Memory B cell (primary cell): ENCODE measurements at places on chromosomes 13 and 19.

DNA sequence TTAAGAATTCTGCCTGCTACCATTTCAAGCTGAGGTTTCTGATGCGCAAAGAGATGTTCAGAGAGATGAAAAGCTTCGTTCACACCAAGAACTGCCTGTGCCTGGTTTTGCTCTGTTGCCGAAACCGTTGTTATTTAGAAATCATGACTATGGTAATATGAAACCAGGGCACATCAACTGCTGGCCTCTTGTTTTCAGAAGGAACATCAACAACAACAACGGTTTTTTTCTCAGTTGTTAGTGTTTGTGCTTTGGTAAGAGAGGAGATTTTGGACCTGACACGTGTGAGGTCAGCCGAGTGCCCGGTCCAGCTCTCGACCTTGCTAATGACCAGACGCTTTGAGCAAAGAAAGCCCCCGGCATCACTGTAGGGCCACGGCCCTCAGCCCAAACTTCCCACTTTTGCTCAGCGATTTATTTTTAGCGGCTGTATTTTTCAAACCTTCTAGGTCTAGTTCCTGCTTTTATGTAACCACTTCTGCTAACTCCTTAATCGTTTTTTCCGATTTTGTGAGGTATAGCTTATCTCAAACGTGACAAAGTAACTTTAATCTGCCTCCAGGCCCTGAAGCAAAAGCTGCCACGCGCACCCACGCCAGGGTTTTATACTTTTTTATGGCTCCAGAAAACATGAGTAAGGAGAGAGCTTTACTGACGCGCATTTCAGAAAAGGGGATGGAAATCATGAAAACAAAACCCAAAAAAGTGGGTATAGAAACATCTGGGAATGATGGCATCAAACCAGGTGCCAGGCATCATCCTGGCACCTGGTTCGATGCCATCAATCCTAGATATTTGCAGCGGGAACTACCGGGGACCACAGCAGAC lies 42.0 kb downstream of the KLF2 start:
- peak; percentile 57 for DNase-seq

DNA sequence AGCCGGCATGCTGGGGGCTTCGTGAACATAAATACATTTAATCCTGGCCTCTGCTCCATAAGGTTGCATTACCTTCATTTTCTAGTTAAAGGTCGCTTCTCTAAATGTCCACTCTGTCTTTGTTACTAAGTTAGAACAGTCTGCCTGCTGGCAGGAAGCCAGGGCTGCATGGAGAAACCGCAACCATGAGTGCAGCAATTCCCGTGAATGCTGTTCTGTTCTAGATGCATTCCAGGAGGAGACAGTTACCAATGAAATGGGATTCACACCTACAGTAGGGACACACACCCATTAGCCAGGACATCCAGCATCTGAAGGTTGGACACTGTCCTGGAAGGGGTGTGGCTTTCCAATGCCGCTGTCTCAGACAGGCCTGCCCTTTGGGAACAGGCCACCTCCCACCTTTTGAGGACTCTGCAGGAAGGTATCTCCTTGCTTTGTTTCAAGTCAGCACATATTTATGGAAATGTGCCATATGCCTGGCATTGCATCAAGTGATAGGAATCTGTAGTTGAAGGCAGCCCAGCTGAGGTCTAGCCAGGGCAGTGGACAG lies 129.7 kb downstream of the SLC7A1 start:
- no peak for DNase-seq

- DNase-seq: no peak
Measured at GRCh38 chr19:51462276-51462675, 4.0 kb upstream of the SIGLEC8 start.

GRCh38 chr19:33216198-33216830 lies 9.3 kb downstream of the SLC7A10 start:
- no peak for DNase-seq

DNA sequence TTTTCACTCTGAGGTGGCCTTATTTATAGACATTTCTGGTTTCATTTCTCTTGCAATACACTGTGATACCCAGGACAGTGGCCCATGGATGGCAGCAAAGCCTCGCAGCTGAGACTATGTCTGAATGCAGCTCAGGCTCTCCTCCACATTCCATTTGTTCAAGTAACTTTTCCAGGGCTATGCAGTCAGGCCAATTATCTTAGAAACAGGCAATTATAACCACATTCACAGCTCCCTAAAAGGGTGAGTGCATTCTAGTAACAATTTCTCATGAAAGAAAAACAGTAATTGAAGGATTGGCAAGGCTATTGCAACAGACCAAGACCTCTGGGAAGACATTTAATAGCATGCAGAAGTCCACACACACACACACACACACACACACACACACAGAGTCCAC lies 264.0 kb downstream of the TBC1D4 start:
- DNase-seq: no peak

DNA sequence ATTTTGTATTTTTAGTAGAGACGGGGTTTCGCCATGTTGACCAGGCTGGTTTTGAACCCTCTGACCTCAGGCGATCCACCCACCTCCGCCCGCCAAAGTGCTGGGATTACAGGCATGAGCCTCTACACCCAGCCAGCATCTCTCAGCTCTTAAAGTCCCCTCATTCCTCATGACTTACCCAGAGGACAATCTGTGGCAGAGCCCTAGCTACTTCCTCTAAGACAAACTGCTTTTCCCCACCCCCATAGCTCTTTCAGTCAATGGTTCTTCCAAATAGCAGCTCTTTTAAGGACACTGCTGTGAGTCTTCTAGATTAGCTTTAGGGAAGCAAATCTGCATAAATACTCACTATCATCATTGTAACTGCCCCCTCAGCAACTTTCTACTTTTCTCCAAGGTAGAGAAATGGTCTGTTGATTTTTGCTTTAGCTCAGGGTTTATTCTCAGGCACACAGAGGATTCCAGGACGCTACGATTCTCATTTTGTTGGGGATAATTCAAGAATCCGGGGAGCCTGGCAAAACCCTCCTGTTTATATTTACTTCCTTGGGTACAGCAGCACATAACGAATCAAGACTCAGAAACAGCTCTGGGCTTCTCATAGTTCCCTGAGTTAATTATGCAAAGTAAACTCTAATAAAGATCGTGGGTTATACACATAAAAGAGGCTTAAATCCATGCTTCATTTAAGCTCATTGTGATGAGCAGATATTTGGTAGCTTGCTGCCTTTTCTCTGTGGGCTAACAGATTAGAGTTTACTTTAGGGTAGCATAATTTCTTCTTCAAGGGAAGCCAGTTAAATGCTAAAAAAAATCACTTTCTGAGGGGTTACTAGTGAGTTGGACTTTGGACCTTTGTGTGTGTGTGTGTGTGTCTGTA lies 357.4 kb downstream of the TDRD3 start:
- DNase-seq: no peak

DNA sequence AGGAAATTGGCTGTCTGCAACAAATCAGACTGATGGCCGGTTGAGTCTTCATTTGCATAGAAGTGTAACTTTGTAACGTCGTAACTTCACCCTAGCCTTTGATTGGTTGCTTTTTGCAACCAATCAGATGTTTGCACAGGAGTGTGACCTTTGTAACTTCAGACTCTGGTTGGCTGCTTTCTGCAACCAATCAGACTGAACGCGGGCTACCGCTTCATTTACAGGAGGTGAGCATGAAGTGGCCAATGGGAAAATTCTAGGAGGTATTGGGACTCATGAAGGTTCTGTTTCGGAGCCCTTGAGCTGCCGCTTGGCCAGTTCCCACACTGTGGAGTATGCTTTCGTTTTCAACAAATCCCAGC lies 441 bp upstream of the ZNF559 start:
- no peak for DNase-seq

- DNase-seq: no peak
Measured at GRCh38 chr13:75637181-75637750, 1.1 kb downstream of the LMO7 start.

DNA sequence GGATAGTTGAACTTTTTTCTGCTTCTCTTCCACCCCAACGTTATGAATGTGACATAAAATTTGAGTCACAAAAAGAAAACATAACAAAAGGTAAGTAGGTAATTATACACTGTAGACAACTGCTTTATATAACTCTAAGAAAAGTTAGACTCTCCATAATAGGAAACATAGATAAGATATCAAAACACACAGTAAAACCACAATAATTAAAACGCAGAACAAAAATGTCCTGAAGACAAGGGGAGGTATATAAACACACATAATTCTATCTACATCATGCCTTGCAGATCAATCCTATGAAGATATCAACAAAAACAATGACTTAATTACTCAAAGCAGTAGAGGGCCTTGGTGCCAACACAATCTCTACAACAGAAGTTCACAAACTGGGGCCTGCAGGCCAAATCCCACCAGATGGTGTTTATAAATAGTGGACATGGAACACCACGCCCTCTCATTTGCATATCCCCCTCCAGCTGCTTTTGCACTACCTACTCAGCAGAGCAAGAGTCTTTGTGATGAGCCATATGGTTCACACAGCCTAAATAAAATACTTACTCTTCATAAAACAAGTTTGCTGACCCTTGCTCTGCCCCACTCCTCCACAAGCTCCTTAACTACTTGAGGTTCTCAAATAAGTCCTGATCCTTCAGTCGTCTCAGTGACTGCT lies 254.7 kb downstream of the KLF12 start:
- DNase-seq: no peak

GRCh38 chr13:83794583-83794982 lies 87.7 kb downstream of the SLITRK1 start:
- DNase-seq: no peak

DNA sequence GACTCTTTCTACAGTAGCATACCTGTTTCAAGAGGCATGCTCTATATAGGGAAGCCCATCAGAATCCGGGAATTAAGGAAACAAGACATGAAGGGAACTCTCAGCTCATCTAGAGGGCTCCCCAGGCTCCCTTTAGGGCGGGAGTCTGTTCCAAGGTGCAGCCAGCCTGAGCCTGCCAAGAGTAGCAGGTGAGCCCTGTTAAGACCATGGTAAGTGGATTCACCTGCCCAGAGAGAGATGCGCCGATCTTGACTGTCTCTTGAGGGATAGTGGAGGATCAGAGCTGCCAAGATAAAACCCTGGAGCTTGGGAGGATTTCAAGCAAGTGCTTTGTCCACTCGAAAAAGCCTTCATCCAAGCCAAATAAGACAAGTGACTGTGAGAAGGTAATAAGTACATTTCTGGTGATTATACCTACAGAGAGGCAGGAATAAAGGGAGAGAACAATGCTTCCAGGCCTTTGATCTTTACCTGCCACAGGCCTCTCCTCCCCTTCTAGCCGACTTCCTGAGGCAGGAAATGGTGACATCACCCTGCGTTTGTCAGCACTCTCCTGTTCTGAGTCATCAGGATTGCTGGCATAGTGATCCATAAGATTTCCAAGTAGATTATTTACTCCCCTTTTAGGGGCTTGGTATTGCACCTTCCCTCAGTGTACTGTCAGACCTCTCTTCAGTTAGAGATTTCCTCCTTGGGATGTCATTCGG lies 31.5 kb downstream of the KLF5 start:
- no peak for DNase-seq

GRCh38 chr19:16112778-16113177 lies 1.1 kb downstream of the RAB8A start:
- no peak for DNase-seq

DNA sequence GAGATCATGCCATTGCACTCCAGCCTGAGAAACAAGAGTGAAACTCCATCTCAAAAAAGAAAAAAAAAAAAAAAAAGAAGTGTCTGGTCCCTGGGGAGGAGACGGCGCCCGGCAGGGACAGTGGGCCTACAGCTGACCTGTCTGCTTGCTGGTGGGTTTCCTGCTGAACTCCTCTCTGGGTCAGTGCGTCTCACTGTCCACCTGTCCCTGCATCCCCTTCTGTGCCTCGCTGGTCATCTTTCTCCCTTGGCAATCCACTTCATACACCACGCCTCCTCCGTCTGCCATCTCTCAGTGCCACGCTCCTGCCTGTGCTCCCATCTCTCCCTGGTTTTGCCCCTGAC lies 63.4 kb downstream of the ACSBG2 start:
- DNase-seq: no peak

GRCh38 chr19:51398096-51398704 lies 7.8 kb upstream of the C19orf84 start:
- DNase-seq: no peak

- no peak for DNase-seq
Measured at GRCh38 chr19:10966809-10967208, 6.0 kb downstream of the SMARCA4 start.
